ENCODE measurements at places on chromosomes 13 and 19.

DNA sequence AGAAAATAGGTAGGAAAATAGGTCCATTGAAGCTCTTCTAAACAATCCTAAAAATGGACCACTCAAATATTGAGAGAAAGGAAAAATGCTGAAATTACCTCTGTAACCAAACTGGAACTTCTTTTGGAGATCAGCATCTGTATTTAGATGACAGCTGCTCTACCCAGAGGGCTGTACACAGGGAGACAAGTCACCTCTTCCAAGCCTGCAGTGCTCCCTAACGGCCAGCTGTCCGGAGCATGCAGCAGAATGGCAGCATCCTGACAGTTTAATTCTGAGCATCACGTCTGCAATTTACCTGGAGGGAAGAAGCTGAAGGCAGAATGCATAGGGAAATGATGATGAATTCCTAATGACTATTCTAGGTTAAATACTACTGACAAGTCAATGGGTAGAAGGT lies 62.8 kb upstream of the DIAPH3 start:
- DNase-seq, result no peak

GRCh38 chr19:17536955-17537354 lies 18.5 kb upstream of the COLGALT1 start:
- DNase-seq, result no peak

GRCh38 chr19:54307389-54308020 lies 5.5 kb downstream of the LILRA5 start:
- DNase-seq, result no peak

DNA sequence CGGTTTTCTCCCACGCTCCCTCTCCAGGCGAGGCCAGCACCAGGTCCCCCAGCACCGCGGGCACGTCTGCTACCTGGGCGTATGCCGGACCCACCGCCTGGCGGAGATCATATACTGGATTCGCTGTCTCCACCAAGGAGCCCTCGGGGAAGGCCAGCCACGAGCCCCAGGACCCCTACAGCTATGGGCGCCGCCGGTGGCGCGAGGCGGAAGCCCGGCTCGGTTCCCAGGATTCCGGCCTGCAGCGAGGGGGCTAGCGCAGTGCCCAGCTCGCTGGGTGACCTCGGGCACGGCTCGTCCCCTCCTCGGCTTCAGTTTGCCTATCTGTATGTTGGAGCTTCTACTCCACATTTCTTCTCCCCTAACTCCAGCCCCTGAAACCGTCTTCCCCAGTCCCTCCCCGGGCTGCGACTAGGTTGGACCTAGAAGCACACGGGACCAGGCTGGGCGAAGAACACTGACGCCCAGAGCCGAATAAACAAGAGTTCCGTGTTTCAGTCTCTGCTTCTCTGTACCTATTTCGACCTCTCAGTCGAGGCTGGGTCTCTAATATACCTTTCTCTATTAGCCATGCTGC lies 749 bp upstream of the CPT1C start:
- no peak for DNase-seq

DNA sequence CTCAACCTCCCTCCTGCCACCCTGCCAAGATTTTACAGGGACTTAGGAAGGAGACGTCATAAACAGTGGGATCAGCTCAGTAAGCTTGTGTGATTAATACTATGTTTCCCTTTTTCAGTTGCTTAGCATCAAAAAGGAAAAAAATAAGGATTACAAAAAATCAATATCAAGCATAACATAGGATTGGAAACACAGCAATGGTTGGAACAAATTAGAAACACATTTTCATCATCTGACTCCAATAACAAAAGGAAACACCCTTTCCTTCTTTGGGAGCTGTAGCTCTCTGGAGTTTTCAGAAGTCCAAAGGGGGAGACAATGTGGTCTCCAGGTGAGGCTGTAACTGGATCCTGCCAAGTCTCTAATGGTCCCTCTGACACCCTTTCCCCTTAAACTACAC lies 233.4 kb downstream of the B3GLCT start:
- DNase-seq, result no peak

DNA sequence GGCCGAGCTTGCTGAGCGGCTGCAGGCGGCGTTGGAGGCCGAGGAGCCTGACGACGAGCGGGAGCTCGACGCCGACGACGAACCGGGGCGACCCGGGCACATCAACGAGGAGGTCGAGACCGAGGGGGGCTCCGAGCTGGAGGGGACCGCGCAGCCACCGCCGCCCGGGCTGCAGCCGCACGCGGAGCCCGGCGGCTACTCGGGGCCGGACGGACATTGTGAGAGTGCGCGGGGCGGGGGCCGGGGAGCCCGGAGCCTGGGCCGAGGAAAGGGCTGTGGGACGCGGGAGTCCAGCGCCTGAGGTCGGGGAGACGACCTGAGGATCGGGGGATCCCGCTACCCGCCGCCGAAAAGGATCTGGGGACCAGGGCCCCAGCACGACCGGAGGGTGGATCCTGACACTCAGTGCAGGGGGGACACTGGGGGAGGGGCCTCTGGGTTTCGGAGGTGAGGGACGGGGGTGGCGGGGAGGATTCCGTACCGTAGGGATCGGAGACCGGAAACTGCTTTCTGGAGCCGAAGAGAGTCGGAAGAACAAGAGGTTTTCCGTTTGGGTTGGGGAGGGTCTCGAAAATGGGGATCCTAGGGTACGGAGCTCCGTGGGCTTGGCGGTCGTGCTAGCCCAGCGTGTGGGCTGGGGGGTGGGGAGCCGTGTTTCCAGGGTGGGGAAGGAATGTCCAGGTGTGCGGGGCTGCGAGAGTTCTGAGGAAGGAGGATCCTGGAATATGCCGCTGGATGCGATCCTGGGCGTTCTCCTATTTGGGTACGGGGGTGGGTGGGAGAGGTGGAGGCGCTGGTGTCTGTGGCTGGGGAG lies 616 bp downstream of the HNRNPUL1 start:
- DNase-seq, result no peak

- DNase-seq, result no peak
These were observed 245.2 kb downstream of the RBM26 start for GRCh38 chr13:79160818-79161217.

DNA sequence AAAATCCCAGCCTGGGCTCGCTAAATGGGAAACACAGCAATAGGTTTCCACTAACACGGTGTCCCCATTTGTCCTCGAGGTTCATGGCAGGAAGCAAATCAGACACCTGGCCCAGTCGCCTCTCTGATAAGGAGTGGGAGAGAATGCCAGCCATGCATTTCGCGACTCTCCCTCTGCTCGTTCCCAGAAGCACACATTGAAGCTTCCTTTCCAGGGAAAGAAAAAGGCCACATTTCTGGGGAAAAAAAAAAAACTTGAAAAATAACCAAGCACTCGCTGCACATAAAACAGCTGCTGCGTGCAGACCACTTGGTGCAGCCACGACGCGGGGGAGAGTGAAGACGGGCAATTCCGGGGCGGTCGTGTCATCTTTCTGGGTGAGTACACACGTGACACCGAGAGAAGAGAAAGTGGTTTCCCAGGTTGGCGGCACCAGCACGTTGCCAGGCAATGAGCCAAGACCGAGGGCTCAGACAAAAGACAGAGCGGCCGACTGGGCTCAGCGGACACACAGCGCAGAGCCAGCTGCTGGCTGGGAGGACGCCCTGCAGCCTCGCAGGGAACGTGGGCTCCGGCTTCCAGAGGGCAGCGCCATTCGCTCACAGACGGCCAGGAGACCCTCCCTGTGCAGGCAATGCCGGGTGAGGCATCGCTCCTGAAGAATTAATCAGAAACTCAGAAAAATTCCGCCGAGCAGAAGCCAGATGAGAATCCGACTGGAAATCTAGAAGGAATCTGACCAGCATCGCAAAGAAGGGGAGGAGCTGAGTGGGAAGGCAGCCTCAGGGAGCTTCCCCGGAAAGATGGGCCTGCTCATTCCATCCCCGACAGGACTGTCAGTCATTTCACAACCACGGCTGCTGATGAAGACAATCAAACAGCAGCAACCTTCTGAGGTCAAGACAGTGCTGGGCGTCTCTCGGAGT lies 83.2 kb upstream of the IRS2 start:
- peak; percentile 16 for DNase-seq

GRCh38 chr19:17855280-17856152 lies 4.2 kb upstream of the RPL18A start:
- no peak for DNase-seq

GRCh38 chr13:109087916-109088623 lies 458.7 kb downstream of the MYO16 start:
- DNase-seq, result no peak

DNA sequence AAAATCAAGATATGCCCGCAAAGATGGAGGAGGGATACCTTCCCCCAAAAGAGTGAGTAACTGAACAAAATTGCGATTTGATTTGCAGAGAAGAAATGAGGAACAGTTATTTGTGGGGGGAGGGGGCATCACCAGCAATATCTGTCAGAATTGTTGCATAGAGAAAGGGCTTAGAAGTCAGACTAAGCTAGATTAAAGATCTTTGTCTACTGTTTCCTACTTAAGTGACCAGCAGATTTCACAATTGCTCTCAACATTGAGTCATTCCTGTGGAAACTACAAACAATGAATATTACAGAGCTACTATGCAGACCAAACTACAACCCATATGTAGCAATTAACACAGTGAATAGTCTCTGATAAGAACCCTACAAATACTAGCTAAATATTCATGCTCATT lies 27.4 kb downstream of the FPR3 start:
- DNase-seq, result no peak

DNA sequence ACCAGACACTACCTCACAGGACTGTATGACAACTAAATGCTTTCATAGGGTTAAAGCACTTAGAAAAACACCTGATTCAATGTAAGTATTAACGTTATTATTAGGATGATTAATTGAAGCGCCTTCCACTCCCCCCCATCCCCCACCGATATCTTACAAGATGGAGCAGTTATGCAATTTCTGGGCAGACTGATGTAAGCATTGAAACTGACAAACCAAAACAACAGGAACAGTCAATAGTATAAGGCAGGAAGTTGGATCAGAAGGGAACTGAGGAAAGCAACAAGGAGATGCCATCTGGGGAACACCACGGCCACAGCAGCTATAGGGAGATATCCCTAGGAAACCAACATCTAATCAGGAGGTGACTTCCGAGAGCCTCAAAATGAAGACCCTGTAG lies 3.8 kb downstream of the LCP1 start:
- DNase-seq, result no peak

DNA sequence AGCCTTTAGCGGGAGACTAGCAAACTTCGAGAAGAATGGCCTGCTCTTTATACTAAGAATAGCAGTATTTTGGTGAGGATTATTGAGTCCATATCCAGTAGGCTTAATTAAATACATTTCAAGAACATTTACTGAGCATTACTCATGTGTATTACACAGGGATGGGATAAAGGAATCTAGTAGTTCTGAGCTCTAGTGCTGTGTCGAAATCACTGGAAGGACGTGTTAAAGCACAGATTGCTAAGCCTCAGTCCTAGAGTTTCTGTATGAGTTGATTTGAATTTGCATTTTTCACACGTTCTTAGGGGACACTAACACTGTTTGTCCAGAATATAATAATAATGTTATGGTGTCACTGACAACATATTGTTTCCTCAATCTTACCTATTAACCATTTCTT lies 9.0 kb downstream of the ZNF302 start:
- no peak for DNase-seq

DNA sequence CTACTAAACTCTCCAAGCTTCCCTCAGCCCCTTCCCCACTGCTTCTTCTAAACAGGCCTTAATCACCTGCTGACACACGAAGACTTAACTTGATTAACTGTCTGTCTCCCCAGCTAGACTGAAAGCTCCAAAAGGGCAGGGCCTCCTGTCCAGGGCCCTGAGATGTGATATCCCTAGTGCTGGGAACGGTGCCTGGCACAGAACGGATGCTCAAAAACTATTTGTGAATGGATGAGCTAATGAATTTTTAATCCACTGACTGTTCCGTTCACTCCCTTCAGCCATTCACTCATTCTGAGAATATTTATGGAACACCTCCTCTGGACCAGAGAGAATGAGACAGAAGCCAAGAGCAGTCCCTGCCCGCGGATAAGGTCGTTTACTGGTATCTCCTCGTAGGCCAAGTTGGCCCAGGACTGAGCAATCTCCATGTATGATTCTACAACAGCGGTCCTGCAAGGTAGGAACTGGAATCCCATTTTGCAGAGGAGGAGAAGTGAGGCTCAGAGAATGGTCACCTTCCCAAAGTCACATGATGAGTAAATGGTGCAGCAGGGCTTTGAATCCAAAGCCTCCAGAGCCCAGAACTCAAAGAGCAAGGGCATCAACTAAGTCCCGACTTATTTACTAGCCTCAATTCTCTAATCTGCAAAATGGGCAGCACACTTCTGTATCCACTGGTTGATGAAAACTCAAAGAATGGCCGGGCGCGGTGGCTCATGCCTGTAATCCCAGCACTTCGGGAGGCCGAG lies 3.4 kb downstream of the DMWD start:
- DNase-seq, result no peak

GRCh38 chr19:42018503-42019193 lies 24.6 kb upstream of the ATP1A3 start:
- DNase-seq, result no peak
